Esophagus muscularis mucosa (tissue), 4 donors: ENCODE measurements at places on chromosomes 12 and 14. TPM values are rescaled to one million over a fixed set of nuclear protein-coding genes. Genes with fewer than 3 reads are reported as not detected.

The DACT1 gene
- total RNA-seq = 10.4 TPM

The ASCL1 gene
- not detected for total RNA-seq

The SERPINA3 gene
- total RNA-seq = 248 TPM

The SPSB2 gene
- total RNA-seq = 10.8 TPM

The KCNH3 gene
- 0.34 TPM for total RNA-seq

The KIF26A gene
- total RNA-seq = 4.6 TPM

The RILPL1 gene
- 47.2 TPM for total RNA-seq

The PTPN6 gene
- 15.4 TPM for total RNA-seq

The ACOT6 gene
- not detected for total RNA-seq

The LRRC43 gene
- total RNA-seq = 0.99 TPM

The SYCP3 gene
- total RNA-seq = not detected

The BICDL1 gene
- total RNA-seq = 0.83 TPM

The FICD gene
- 5.6 TPM for total RNA-seq

The ACTN1 gene
- total RNA-seq = 2,110 TPM

The TROAP gene
- not detected for total RNA-seq

The MAP1LC3B2 gene
- 0.83 TPM for total RNA-seq

The GLIPR1L2 gene
- 0.17 TPM for total RNA-seq

The GNB3 gene
- total RNA-seq = 0.50 TPM

The ATL1 gene
- 21.5 TPM for total RNA-seq

The GUCY2C gene
- not detected for total RNA-seq

The OVCH1 gene
- 0.17 TPM for total RNA-seq

The ADGRD1 gene
- total RNA-seq = 40.7 TPM

The CEBPE gene
- 0.57 TPM for total RNA-seq

The KLRD1 gene
- 0.83 TPM for total RNA-seq

The SCN8A gene
- total RNA-seq = 0.26 TPM

The CISTR gene
- not detected for total RNA-seq

The PIWIL1 gene
- not detected for total RNA-seq

The IKZF4 gene
- 9.2 TPM for total RNA-seq

The SIX1 gene
- 0.58 TPM for total RNA-seq

The RASSF8 gene
- total RNA-seq = 74.8 TPM

The TPPP2 gene
- total RNA-seq = not detected

The RILPL2 gene
- 7.6 TPM for total RNA-seq

The ANGEL1 gene
- 13.0 TPM for total RNA-seq

The PLEKHG7 gene
- total RNA-seq = not detected

The OR10G3 gene
- total RNA-seq = not detected

The RABGGTA gene
- 27.8 TPM for total RNA-seq

The FGF23 gene
- not detected for total RNA-seq

The GDF3 gene
- total RNA-seq = 0.40 TPM

The SYNE3 gene
- 18.7 TPM for total RNA-seq

The TPCN1 gene
- total RNA-seq = 32.9 TPM

The BHLHE41 gene
- total RNA-seq = 6.3 TPM
